Body of pancreas (tissue), 4 donors: ENCODE measurements at places on chromosomes 2 and 18.

- H3K27me3 ChIP-seq = no peaks in the 10 kb centered on the region
- DNase-seq = peak; percentile 89
- no peaks in the 10 kb centered on the region for H3K36me3 ChIP-seq
- no peak overlapping the region for H3K4me3 ChIP-seq
Observed at GRCh38 chr2:231900486-231900942, 25.7 kb downstream of the NPPC start.

DNA sequence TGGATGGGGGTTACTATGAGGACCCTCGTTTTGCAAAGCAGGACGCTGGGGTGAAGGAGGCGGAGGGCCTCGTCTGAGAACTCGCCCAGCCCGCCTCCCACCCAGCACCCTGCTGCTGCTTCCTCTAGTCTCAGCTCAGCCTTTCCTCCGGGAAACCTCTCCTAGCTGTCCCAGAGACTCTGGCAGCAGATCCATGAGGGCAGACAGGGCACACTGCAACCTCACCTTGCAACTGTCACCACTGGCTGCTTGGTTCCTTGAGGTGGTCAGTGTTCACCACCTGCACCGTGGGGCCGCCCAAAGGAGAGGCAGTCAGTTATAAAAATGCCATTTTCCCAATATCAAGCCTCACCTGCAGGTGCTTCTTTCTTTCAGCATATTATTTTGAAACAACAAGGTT, 45.6 kb downstream of the PARD6G start:
- no peaks in the 10 kb centered on the region for H3K27me3 ChIP-seq
- no peak for DNase-seq
- H3K4me3 ChIP-seq = no peak overlapping the region
- H3K36me3 ChIP-seq = no peaks in the 10 kb centered on the region
- H3K4me1 ChIP-seq = no peaks in the 10 kb centered on the region

DNA sequence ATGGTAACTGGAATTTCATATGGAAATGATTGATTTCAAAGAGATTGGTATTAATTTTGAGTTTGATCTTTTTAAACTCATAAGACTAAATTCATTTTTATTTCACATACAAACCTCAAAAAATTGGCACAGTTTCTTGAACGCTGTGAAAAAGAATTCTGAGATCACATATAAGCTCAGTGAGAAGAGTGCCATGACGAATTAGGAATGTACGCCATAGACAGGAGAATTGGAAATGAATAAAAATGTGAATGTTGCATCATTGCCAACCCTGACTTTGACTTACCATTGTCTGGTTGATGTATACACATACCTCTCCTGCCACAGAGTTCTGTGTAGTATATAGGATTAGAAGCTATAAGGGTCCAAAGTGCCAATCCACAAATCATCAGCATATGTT, 290.4 kb upstream of the ZC3H15 start:
- H3K27ac ChIP-seq = no peak overlapping the region
- DNase-seq = no peak
- no peaks in the 10 kb centered on the region for H3K36me3 ChIP-seq
- no peaks in the 10 kb centered on the region for H3K27me3 ChIP-seq

DNA sequence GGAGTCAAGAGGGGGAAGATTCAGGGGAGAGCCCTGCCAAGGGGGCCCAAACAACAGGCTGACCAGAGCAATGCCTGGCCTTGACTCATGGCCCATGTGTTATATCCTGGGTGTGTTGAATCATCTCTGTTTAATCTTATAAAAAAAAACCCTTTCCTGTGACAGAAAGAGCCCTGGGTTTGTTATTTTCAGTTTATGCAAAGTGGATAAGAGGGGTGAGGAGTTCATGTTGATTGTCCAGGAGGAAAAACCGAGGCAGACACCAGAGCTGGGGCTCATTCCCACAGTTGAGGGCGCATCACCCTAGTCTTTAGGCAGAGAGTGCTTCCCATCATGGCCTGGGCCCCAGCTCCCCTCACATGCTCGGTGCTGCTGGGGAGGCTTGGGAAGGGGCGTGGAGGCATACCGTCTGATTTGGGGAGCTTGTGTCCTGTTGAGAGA, 30.9 kb upstream of the IL37 start:
- no peaks in the 10 kb centered on the region for H3K36me3 ChIP-seq
- no peaks in the 10 kb centered on the region for H3K27me3 ChIP-seq
- no peaks in the 10 kb centered on the region for H3K4me1 ChIP-seq
- H3K4me3 ChIP-seq = no peak overlapping the region
- DNase-seq = no peak
- H3K27ac ChIP-seq = no peak overlapping the region
